ENCODE measurements at places on chromosomes 13 and 19.

GRCh38 chr19:53462861-53463260, 4.7 kb upstream of the ZNF813 start:
- H3K4me1 ChIP-seq: peaks cover 6% of the 10 kb centered on the region
- peaks cover 25% of the 10 kb centered on the region for H3K36me3 ChIP-seq
- DNase-seq: no peak
- no peak overlapping the region for H3K4me3 ChIP-seq
- no peak overlapping the region for H3K27ac ChIP-seq

- peak overlapping the region; percentile 88 for H3K4me3 ChIP-seq
- no peak for DNase-seq
These were observed 813 bp upstream of the DMPK start for GRCh38 chr19:45782820-45783785.

- H3K4me3 ChIP-seq: no peak overlapping the region
- H3K27ac ChIP-seq: no peak overlapping the region
- DNase-seq: no peak
- peaks cover 22% of the 10 kb centered on the region for H3K4me1 ChIP-seq
These were observed 34.2 kb upstream of the ARGLU1 start for GRCh38 chr13:106602178-106602577.

DNA sequence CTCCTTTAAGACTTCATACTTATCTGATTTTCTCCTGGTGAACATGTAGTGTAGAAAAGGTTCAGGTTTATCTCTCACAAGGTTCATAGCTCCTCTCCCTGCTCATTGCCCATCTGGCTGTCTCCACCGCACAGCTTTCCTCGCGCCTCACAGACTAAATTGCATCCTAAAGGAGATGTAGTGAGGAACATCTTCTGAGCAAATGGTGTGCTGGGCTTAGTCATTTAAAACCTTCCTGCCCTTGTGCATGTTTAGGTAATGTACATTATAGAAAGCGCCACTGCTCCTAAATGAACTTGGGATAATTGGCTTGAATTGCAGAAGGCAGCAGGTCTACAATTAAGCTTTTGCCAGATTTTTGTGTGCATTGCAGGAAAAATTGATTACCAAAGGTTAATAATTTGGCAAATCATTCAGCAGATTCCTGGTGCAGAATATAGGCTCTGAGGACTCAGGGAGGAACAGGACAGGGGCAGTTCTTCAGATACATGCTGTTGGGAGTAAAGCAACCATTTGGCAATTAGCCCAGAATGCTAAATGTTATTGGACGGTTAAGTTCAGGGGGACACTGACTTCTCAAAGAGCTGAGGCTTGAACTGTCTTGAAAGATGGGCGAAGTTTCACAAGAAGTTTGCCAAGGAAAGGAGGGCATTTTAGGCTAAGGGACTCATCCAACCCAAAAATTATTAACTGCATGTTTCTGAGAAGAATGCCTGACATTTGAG, 108.4 kb upstream of the CLDN10 start:
- no peak for DNase-seq
- H3K36me3 ChIP-seq: no peaks in the 10 kb centered on the region
- no peaks in the 10 kb centered on the region for H3K4me1 ChIP-seq
- peaks cover 25% of the 10 kb centered on the region for H3K27me3 ChIP-seq

DNA sequence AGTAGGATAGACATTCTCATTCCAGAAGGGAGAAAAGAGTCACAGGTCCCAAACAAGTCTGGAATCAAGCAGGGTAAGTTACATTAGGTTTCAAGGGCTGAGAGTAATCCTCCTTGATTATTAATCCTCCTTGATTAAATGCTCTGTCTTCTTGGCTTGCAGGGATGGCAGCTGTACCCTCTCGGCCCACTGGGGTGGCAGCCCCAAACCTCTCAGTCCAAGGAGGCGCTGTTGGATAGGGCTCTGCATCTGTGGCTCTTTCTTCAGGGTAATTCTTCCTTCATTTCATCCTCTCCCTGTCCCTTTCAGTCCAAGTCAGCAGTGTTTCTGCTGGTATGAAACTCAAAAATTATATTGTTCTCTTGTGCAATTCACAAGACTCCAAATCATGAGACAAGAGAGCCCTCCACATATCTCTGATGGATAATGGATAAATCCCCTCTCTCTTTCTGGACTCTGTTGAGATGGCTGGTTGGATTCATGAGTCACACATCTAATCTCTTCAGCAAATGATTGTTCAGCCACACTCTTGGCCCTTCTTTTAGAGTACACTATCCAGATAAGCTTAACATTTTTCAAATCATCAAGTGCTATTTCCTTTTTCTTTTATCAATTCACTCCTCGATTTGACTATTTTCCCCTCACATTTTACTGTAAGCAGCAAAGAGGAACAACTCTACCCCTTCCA, 323.7 kb upstream of the HTR2A start:
- peaks cover 1% of the 10 kb centered on the region for H3K36me3 ChIP-seq
- no peak overlapping the region for H3K4me3 ChIP-seq
- H3K27me3 ChIP-seq: no peaks in the 10 kb centered on the region
- DNase-seq: no peak
- no peak overlapping the region for H3K27ac ChIP-seq
- peaks cover 14% of the 10 kb centered on the region for H3K4me1 ChIP-seq

GRCh38 chr13:27826379-27827353, 34.4 kb downstream of the GSX1 start:
- H3K4me3 ChIP-seq: peak overlapping the region; percentile 73
- H3K27ac ChIP-seq: no peak overlapping the region
- H3K27me3 ChIP-seq: peaks cover 68% of the 10 kb centered on the region
- no peaks in the 10 kb centered on the region for H3K4me1 ChIP-seq
- no peak for DNase-seq

- H3K4me3 ChIP-seq: no peak overlapping the region
- peaks cover 14% of the 10 kb centered on the region for H3K27me3 ChIP-seq
These were observed 3.9 kb upstream of the TTC9B start for GRCh38 chr19:40221858-40222619.

GRCh38 chr13:29922896-29923295, 72.5 kb upstream of the UBL3 start:
- peaks cover 59% of the 10 kb centered on the region for H3K4me1 ChIP-seq
- no peak overlapping the region for H3K4me3 ChIP-seq
- DNase-seq: no peak
- H3K36me3 ChIP-seq: no peaks in the 10 kb centered on the region
- H3K27me3 ChIP-seq: no peaks in the 10 kb centered on the region

DNA sequence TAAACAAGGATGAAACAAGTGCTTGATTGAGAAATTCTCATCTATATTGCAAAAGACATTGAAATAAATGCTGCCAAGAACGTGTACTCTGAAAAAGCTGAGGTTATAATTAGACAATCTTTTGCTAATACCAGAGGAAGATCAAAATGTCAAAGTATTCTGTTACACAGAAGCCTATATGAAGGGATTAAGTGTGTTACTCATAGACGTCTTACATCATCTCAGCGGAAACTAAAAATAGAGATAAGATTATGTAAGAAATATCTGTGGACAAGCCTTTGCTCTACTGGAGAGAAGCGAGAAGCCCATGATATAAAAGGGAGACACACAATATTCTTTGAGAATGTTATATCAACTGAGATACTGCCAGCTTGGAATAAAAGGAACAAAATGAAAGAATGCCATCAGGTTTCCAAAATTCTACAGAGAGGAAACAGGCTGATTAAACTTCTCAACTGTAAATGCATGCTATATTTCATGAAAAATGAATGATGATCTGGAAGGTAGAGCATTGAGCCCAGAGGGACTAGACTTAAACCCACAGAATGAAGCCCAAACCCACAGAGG, 699.0 kb downstream of the GPC5 start:
- H3K4me1 ChIP-seq: no peaks in the 10 kb centered on the region
- peaks cover 2% of the 10 kb centered on the region for H3K27me3 ChIP-seq
- no peak overlapping the region for H3K4me3 ChIP-seq
- no peak for DNase-seq
- H3K27ac ChIP-seq: no peak overlapping the region

DNA sequence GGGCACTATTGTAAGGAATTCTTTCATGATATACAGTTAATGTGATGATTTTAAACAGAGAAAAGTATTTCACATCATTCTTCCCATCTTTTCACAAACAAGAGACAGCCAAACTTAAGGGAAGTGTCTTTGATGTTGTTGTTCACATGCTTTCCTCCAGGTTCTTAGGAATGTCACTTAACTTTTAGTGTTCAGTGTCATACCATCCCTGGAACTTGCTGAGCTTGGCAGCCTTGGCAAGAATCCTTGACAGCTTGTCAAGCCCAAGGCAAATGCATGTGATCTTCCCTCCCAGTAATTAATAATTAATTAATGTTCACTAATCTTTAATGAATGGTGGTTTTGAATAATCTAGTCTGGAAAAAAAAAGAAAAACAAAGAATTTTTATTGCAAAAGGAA, 727.9 kb upstream of the PRR20A start:
- no peak overlapping the region for H3K4me3 ChIP-seq
- no peaks in the 10 kb centered on the region for H3K27me3 ChIP-seq
- no peaks in the 10 kb centered on the region for H3K36me3 ChIP-seq
- no peak overlapping the region for H3K27ac ChIP-seq
- no peak for DNase-seq
- H3K4me1 ChIP-seq: no peaks in the 10 kb centered on the region

DNA sequence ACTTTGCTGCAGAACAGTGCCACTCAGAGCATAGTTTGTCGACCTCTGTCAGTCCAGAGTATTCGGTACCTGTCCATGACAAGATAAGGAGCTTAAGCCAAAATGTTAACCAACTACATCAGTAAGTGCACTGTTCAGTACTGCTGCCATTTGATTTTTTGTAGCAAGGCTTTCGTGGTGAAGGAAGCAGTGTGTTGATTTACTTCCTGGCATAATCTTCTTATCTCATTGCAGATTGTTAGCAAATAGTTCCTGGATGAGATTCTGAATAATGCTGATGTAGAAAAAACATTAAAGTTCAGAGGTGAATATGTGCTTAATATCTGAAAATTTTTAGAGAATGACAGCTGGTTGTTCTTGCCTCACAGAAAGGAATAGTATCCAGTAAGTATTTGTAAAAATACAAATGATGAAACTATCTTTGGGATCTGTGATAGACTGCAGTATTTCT, 85.7 kb downstream of the LRRC63 start:
- peaks cover 48% of the 10 kb centered on the region for H3K4me1 ChIP-seq
- H3K27me3 ChIP-seq: no peaks in the 10 kb centered on the region
- H3K27ac ChIP-seq: peak overlapping the region; percentile 99
